Activated naive CD4-positive, alpha-beta T cell (primary cell): ENCODE measurements at places on chromosomes 1 and 21.
A peak's percentile ranks its signal among the peaks of the same experiment; 100 is the strongest.

DNA sequence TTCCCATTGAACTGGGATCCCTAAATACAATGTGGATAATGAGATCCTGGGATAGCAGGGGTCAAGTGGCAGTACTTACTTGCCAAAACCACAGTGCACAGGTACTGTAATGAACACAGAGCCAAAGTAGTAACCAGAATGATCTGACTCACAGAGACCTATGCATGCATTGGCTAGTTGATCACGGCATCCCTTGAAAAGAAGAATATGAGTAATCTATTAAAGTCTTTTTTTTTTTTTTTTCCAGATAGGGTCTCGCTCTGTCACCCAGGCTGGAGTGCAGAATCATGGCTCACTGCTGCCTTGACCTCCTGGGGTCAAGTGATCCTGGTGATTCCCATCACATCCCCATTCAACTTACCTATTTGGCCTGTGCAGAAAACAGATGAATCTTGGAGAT, 29.4 kb upstream of the EIF4G3 start:
- DNase-seq, result no peak

DNA sequence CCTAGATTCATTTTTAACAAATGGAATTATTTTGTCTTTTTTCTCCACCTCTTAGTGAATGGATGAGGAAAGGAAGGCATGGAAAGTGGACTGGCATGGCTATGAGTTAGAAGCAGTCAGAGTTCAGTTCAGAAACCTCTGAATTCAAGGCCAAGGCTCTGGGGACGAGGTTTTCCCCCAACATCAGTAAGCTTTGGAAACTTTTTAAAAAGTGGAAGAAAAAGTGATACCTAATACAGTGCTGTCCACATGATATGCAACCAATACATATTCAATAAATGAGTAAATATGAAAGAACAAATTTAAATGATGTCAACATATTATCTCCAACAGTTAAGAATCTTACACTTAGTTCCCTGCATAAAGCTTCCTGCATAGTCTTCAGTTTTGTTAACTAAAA, 204.7 kb downstream of the HLX start:
- no peak for DNase-seq

DNA sequence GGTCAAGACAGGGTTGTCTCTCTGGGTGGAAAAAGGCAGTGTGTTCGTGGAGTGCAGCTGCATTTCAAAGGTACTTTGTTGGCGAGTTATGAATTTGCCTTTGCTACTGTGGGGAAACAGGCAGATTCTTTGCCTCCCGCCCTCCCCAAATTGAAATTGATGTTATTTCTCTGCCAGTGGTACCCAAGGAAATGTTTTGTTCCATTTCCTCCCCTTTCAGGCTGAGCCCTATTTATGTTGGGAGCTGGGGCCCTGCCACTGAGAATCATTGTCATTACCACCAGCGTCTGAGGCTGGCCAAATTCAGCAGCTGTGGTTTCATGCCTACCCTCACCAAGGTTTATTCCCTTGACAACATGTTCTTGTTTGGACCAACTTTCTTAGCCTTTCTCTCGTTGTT, 48.5 kb upstream of the OLIG2 start:
- DNase-seq, result no peak

DNA sequence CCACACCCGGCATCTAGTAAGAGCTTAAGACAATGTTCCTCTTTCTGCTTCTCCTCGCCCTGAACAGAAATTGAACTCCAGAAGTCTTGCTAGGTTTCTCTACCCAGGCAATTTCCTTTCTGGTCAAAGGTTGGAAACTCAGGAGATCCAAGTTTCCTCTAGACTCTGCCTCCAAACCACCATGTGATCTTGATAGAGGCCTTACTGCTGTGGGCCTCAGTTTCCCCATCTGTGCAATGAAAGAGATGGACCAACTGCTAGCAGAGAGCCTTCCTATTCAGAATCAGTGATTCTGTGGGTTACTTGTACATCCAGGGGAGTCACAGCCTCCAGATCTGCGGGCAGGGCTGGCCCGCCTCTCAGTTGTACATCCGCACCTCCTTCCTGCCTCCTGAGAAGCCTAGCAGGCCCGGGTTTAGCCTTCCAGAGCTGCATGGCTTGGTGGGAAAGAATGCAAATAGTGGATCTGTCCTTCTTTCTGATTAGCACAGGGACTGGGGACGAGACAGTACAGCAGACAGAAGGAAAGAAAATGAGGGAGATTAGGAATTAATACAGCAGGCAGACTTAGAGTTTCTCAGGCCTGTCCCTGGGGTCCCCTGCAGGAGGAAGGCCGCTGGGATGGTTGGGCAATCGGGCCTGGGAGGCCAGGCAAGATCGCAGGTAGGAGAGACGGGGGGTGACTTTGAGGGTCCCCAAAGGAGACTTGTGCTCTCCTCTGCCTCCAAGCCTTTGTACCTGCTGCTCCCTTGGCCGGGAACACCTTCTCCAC, 83.9 kb downstream of the PAX7 start:
- DNase-seq, result no peak

DNA sequence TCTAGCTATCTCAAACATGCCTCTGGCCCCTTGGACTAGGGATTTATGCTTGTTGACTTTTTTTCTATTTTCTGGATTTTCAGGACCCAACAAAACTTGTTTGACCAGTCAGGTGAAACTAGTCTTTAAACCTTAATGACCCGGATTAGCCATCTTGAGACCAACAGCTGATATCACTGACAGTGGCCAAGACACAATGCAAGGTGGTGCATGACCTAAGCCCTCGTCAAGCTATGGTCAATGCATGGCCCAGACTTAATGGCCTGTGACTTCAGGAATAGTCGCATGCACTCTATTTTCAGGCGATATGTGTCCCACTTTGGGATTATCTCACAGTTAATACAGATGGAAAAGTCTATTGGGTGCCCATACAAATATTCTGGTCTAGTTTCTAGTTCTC, 190.4 kb downstream of the ZBTB18 start:
- no peak for DNase-seq

DNA sequence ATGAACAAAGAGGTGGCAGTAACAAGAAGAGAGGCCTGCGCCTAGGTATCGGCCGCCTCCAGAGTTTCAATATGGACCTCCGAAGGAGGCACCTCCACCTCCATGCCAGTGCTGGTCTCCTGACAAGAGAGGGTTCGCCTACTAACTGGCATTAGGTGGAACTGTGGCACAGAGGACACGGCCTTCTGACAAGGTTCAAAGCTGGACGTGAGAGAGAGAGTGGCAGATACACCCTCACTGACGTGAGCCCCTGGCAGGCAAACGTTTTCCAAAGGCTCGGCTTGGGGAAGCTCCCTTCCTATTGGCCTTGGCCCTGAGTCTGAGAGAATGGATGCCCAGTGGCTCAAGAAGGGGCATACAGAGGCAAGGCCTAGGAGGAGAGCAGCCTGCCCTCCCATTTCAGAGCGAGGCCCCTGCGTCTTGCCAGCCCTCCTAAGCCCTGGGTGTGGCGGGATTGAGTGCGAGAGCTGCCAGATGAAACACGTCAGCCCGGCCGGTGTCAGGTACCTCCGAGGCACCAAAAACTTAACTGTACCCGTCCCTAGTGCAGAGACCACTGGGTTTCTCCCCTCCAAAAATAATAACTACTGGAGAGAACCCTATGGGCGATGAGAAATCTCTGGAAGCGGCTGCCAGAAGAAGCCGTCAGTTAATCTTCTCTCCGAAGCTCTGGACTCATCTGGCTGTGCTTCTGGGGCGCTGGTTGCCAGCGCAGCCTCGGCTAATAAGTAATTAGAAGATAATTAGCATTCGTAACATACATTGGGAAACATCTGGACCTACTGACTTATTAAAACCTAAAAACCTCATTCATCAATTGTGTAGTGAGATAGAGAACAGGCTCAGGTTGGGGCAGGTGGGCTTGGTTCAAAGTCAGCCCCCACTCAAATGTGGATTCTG, 283.6 kb downstream of the NPHP4 start:
- no peak for DNase-seq

DNA sequence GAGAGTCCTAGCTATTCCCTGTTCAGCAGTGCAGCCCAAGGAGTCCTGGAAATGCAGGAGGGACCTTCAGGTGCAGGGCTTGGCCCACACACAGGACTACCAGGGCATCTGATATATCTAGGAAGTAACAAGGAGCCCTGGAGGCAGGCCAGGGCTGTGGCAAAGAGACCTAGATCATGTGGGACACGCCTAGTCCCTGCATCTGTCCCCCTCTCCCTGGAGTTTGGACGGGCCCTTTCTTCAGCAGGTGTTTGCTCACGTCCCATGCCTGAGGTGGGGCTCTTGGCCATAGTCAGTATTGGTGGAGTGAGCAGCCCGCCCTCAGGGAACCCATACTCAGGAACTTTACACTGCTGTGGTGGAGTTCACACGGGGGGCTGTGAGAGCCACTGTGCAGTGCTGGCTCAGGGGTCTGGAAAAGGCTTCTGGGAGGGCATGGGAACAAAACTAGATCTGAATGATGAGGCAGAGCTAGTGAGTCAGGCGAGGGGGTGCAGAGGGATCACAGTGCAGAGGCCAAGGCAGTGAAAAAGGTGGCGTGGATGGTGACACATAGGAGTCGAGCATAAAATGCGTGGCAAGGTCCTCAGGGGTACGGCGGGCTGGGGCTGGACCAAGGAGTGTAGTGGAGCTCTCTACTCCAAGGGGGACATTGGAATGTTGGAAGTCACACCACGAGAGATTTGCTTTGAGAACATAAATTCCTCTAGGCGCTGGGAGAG, 25.6 kb downstream of the TMEM53 start:
- no peak for DNase-seq

GRCh38 chr21:39479814-39480182, 28.0 kb downstream of the SH3BGR start:
- DNase-seq, result no peak

- DNase-seq, result no peak
Measured at GRCh38 chr1:167499664-167500101, 18.6 kb downstream of the CD247 start.

DNA sequence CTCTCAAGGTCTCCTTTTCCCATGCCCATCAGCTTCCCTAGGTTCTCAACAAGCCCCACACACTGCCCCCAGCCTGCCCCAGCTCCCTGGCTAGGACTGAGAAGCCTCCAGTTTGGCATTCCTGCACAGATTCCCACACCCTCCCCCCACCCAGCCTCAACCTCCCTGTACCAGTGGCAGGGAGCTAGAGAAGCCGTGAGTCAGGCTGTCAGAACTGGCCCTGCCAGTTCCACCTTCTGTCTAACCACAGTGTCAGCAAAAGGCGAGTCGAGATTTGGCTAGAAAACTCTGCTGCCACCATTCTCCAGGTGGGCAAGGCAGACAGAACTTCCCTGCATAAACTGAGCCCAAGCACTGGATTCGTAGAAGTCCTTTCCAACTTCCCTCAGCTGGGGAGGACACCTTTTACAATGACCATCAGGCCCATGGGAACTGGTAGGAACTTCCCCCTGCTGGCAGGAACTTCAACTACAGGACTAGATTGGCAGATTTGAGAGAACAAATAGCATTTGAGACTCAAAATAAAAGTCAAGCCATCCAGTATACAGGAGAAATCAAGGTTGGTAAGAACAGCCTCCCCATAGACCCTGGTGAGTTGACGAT, 31.0 kb downstream of the TNNT2 start:
- no peak for DNase-seq

DNA sequence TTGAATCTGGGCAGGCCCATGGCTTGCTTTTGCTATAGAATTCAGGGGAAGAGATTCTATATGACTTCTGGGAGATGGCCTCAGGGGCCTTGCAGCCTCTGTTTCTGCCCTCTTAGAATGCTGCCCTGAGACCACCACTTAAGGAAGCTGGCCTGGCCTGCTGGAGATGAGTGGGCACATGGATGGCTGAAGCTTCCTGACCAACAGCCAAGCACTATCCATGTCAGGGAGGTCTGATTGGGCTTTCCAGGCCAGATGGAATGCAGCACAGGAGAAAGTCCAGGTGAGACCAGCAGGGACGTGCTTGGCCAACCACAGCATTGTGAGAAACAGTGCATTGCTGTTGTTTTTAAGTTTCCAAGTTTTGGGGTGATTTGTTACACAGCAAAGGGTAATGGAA, 308.1 kb downstream of the PTPRU start:
- DNase-seq, result no peak

DNA sequence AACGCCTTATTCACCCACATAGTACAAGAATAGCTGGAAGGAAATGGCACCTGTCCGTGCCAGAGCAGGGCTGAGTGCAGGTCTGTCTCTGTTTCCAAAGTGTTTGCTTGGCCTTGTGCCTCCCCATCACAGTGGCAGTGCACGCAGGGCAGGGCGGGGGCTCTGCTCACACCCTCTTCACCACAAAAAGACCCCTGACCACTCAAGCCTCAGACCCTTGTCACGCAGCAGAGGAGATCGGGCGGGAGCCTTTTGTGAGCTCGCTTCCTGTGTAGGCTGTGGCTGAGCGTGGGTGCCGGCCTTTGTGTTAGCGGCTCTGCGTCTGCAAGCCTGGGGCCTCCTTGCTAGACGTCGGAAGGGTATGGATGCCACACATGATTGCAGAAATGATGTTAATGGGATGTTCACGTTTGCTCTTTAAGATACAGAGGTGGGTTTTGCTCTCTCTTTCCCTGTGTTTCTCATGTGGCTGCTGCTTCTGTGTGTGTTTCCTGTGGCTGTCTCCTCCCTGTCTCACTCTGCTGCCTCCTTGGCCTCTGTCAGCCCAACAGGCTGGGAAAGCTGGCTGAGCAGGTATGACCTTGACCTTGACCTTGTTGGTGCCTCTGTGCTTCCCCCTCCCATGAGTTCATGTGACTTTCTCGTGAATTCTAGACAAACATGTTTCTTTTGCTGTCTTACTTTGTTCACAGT, 45.4 kb downstream of the S100B start:
- DNase-seq, result peak; percentile 48

DNA sequence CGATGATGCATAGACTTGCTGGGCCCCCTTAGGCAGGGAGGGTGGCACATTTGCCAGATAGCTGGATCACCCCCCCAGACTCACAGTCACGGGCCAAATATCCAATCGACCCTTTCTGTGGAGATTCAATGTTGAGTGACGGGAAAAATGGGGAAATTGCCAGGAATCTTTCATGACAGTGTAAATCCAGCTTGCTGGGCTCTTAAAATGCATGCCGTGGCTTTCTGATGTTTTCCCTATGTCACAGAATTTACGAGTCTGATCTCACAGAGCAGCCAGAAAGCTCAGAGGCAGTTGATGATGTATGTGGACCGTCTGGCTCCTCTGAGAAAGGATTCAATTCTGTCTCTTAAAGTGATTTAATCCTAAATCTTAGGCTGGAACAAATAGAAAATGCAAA, 150.1 kb upstream of the ZNF644 start:
- no peak for DNase-seq

- DNase-seq, result no peak
Measured at GRCh38 chr1:176205332-176205914, 1.7 kb downstream of the COP1 start.

GRCh38 chr1:36492491-36492890, 9.8 kb upstream of the CSF3R start:
- DNase-seq, result no peak

- DNase-seq, result no peak
Measured at GRCh38 chr21:34989337-34990151, 59.6 kb downstream of the RUNX1 start.

GRCh38 chr1:25037174-25038074, 107.3 kb upstream of the RUNX3 start:
- DNase-seq, result peak; percentile 25

GRCh38 chr1:226406401-226406881, 1.5 kb downstream of the PARP1 start:
- no peak for DNase-seq

GRCh38 chr1:218600968-218601367, 255.8 kb downstream of the TGFB2 start:
- DNase-seq, result no peak

- DNase-seq, result no peak
Measured at GRCh38 chr1:89847191-89847729, 26.4 kb downstream of the LRRC8D start.
